ENCODE measurements at places on chromosomes 3 and 15.

GRCh38 chr3:132926098-132926497 lies 112.1 kb upstream of the TMEM108 start:
- no peak for DNase-seq

DNA sequence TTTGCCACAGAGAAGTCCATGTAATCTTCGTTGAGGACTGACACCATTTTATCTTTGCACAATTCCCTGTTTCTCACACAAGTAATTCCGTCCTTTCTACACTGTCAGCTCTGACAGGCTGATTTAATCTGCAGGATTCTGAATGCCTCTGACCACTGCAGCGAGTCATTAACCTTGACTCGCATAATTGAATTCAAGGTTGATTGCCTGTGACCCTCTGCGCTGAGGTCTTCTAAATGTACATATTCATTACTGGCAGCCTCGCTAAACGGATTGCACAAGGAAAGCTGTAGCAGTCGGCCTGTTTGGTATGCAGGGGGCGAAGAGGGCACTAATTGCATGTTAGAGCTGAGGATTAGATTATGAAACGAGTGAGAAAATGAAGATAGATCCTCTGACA lies 147.8 kb downstream of the SHOX2 start:
- no peak for DNase-seq

DNA sequence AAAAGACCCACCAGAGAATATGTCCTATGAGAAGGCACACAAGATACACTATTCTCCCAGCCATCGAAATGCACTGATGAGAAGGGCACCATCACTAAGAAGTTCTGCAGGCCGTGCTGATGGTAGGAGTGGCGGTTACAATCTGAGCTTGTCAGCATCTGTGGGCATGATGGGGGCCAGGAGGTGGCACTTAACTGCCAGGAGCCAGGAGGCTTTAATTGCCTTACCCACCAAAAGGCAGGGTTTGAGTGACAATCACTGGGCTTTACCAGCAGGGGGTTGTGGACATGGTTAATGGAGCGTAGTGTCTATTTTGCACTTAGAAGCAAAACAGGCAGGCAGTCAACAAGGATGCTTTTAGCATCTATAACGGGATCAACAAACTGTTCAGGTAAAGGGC lies 16.0 kb upstream of the SQOR start:
- DNase-seq = no peak

- peak; percentile 30 for DNase-seq
Observed at GRCh38 chr15:99057020-99057419, 47.9 kb upstream of the SYNM start.

GRCh38 chr15:81532001-81532400 lies 158.0 kb upstream of the TMC3 start:
- no peak for DNase-seq

DNA sequence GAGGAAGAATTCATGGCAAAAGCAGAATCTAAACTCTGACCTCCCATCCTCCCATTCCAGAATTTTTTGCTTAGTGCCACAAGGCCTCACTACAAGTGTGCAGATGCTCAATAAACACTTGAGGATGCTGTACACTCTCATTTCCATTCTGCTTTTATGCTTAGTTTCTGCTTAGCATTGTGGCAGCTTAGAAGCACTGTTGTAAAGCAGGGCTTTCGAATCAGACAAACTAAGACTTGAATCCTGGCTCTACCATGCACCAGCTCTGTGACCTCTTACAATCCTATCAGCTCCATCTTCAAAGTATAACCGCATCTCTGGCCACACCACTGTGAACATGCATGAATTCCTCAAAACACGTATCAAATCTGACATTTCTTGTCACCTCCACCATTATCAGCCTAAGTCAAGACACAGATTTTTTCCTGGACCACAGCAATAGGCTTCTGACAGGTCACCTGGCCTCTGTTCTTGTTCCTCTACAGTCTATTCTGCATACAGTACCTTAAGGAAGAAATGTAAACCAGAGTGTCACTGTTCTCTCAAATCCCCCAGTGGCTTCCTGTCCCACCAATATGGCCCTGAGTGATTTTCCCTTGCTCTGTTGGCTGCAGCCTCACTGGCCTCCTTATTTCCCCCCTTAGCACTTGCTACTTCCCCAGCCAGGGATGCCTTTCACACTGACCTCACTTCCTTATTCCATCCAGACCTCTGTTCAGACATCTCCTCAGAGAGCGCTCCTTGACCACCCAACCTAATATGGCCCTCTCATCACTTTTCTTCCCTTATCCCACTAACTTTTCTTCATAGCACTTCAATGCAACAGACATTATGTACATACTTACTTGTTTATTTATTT lies 8.1 kb upstream of the PHC3 start:
- DNase-seq = no peak

DNA sequence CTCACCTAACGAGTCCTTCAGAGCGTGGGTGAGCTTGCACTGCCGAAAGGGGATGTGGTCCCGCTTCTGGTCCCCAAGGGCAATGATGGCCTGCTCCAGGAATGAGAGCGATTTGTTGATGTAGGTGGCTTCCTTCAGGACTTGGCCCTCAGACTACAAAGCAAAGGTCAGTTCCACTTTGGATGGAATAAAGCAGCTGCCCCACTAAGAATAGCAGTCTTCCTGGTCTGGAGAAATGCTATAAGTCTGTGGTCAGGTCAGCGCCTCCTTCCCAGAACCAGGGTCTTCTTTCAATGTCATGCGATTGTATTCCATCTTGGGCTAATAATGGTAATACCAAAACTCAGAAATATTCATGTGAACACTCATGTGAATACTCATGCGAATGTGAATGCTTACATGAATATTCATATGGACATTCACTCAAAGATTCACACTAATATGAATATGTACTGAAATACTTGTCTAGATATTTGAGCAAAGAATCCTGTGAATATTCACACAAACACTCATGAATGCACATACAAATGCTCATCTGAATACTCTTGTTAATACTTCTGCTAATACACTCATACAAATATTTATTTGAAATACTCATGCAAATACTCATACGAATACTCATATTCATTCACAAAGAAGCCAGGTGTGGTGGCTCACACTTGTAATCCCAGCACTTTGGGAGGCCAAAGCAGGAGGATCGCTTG lies 16.7 kb downstream of the KIF9 start:
- no peak for DNase-seq

DNA sequence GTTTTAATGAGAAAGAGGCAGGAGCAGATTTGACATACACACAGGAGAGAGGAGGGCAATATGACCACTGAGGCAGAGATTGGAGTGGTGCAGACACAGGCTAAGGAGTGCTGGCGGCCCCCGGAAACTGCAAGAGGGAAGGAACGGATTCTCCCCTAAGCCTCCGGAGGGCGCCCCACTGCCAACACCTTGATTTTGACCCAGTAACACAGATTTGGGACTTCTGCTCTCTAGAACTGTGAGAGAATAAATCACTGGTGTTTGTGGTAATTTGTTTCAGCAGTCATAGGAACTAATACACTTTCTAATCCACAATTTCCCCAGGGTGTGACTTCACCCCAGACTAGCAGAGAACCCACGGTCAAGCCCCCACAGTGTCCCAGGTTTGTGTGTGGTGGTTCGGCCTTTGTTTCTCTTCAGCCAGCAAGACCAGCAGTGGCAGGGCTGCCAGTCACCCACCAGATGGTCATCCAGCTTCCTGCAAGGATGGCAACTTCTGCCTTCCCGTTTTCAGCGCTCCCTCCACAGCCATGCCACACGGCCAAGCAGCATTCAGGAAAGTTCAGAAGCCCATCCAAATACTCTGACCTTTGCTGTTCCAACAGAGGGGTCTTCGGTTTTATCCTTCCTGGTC lies 23.6 kb upstream of the TSPAN3 start:
- no peak for DNase-seq

DNA sequence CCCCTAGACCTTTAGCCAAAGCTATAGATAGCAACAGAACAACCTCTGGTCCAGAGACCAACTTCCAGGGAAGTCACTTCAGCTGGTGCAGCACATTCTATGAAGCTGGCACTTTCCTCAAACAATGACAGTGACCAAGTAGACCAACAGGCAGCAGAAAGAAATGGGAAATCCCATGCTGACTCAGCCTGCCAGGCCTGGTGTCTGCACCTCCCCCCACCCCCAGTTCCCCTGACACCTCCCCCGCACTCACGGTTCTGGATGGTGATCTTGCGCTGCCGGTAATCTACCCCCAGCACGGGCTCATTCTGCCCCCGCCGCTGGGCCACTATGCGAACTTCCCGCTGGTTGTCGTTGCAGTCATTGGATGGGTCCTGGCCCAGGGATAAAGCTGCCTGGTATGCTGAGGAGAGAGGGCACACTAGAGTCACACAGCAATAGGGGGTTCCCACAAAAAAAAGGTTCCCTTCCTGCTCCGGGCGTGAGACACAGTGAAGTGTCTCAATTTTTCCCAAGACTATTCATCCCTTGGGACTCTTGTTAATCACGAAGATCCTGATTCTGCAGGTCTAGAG lies 17.0 kb downstream of the ILDR1 start:
- DNase-seq = no peak

DNA sequence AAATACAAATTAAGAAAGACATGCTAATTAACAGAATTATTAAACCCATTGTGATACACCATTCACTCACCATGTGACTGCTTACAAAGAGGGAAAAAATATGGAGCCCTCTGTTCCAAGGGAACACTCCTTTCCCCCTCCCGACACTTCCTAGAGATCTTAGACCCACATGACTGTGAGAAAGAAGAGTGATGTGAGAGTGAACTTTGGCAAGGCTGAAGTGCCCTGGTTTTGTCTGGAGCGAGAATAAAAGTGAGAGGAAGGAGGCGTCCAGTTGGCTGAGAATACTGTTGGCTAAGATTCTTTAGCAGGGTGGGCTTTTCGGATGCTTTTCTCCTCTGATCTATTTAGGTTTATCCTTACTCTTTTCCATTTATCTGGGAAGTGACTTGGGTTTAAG lies 14.1 kb downstream of the CHL1 start:
- no peak for DNase-seq

DNA sequence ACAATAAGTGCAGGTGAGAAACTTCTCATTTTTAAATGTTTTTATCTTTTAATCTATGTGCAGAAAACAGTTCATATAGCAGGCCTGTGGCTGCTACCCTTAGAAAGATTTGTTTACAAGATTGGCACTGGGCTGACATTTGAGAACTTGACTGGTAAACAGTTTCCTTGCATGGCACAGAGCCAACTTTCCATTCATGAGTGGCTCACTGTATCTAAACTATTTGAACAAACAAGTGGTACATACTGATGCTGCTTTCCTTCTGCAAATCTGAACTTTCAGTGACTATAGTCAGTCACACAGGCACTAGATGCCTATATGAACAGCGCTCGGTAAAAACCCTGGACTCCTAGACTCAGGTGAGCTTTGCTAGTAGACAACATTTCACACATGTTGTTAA lies 6.3 kb upstream of the GTPBP8 start:
- DNase-seq = peak; percentile 34

Data from gastrocnemius medialis (tissue), 4 donors.